ENCODE measurements at places on chromosomes 3 and 15. TPM values are rescaled to one million over a fixed set of nuclear protein-coding genes. Genes with fewer than 3 reads are reported as not detected.

- no peak for DNase-seq
Measured at GRCh38 chr15:41633609-41634008, 26.6 kb upstream of the MGA start.

SNX22 gene
- total RNA-seq, result 0.14 TPM

DNA sequence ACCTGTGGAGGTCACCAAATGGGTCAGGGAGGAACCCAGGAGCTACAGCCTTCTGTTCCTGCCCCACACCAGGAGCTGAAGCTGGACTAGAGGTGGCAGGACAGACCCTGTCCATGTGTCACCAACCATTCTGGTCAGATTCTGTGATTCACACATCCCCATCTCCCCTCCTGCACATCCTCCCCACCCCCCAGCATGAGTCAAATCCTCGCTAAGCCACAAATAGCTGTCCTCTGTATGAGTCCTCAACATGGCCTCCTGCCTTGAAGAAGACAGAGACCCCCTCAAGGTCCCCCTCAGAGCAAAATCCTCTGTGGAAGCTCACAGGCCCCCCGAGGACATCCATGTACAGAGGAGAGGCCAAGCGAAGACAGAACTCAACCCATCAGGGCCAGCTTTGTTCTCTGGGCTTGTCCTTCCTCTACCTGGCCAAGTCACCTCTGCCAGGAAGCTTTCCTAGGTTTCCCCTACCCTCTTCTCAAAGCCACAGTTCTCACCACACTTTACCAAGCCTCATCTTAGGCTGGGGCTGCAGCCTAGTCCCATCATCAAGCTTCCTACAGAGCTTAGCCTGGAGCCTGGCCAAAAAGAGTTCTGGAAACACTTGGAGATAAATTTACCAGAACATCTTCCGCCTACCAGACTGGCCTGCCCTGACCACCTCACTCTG lies 17.1 kb downstream of the CACNA2D2 start:
- no peak for DNase-seq

GRCh38 chr15:42736178-42736792 lies 643 bp downstream of the CDAN1 start:
- DNase-seq, result no peak

IL20RB gene
- total RNA-seq, result 2.2 TPM

DNA sequence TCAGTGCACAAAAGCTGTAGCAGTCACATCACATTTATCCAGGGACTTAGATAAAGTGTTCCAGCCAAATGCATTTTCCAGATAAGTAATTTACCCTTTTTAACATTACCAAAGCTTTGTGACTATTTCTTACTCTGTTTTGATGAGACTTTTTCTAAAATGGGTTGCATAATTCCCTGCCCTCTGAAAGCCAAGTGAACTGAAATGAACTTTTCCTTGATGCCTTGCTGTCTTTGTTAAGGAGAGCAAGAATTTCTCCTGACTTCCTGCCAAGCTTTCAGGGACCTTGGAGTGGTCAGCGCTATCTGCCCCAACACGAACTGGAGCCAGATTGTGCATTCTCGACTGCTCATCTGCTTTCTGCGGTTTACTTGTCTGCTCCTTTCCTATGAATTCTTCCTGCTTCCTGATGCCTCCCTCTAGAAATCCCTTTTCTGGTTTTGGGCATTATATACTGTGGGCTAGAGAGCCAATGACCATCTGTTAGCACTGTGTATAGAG lies 34.8 kb downstream of the EIF4E3 start:
- DNase-seq, result no peak

GRCh38 chr3:172517859-172518466 lies 5.3 kb downstream of the TNFSF10 start:
- no peak for DNase-seq

DNA sequence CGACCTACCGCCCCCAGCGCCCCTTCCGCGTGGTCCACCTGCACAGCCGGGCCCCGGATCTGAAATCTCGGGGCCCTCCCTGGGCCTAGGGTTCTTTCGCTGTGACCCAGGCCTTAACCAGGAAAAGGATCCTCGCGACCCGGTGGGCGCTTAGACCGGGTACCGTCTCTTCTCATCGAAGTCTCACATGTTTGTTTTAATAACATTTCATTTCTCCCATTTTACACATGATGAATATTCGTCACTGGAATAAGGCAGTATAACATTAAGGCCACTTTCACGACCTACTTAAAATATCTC lies 277 bp upstream of the DALRD3 start:
- no peak for DNase-seq

MORC1 gene
- total RNA-seq, result not detected

DNA sequence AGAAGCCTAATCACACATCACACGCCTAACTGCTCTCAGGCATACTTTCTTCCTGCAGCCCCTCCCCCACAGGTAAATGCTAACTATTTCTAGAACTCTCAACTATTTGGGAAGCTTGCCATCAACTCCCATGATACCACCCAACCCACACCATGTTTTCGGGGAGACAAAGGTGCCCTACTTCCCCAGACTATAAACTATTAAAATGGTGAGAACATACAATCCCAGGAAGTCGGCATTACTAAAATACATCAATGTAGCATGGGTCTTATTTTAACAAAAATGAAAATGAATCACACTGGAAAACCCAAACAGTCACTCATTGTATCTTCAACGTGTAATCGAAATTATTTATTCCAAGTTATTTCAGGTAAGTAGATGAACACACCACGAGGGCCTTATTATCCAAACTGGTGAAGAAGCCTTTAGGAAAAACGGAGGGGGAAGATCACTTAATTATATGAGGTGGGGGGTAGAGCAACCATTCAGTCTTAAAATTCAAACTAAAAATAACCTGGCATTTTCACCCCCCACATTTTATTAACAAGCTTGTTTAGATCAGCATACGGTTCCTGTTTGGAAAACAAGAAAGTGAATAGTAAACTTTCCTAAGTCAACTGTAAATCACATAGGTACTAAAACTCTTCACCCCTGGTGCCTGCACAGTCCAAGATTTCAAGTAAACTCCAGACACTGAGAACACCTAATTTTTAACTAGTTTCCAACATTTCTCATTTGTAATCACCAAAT lies 1.9 kb downstream of the TBL1XR1 start:
- no peak for DNase-seq
